Posterior vena cava (tissue), 2 donors: ENCODE measurements at places on chromosomes 3 and 15.
A peak's percentile ranks its signal among the peaks of the same experiment; 100 is the strongest.

DNA sequence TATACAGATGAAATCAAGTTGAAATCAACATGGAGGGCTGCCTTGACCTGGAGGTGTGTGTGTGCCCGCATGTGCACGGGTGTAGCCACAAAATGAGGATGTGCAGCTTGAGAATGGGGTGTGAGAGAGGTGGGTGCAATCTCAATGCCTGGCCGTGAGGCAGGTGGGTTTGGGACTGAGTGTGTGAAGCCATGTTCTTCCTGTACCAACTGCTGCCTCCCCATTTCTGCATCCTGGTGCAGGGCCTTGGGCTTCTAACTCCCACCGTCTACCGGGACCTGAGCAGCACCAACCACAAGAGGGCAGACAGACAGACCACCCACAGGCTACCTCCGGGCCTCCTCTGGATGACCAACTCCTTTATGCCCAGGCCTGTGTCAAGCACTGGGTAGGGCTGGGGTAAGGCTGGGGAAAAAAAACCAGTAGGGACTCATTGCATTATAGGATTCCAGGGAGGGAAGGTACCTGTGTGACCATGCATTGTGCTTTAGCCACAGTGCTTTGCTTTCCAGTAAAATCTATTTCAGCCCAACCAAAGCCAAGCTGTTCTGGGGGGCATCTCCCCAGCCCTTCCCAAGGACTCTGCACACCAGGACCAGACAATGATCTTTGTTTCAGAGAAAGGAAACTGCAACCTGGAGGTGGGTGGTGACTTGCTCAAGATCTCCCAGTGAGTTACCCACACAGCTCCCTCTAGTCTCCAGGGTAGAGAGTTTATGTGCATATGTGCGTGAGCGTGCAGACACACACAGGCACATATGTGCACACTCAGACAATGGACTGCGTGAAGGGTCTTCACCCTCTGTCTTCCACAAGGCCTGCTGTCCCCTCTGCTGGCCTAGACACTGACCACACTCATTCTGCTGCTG, 162.2 kb upstream of the TLE3 start:
- no peak for DNase-seq

GRCh38 chr3:53101956-53102355, 28.3 kb downstream of the RFT1 start:
- peak; percentile 68 for DNase-seq

DNA sequence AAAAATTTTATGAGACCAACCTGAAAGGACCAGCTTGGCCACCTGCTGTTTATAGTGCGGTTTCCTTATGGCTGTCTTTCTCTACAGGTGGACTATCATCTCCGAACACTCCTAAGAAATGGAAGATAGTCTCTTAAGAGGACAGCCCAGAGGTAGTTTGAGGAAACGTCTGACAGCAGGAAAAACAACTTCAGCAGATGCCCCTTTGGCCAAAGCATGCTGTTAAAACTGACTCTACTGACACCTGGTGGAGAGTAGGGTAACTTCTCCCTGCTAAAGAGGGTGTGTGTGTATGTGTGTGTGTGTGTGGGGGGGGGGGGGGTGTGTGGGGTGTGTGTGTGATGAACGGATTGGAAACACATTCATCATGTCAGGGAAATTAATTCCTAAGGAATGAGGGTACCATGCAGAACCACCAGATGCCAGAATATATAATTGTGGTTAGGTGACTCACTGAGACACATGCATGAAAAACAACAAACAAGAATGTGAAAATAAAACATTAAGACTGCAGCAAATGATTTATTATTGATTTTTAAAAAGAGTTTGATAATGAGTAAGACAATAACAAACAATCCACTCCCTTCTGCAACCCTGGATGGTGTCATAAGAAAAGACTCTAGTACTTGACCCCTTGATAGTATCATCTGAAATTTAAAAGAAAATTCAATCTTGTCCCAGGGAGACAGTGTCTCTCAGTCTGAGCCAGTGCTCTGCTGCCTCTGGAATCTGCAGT, 256.5 kb downstream of the THRB start:
- DNase-seq: no peak

GRCh38 chr3:48832684-48833083, 15.0 kb downstream of the PRKAR2A start:
- no peak for DNase-seq

DNA sequence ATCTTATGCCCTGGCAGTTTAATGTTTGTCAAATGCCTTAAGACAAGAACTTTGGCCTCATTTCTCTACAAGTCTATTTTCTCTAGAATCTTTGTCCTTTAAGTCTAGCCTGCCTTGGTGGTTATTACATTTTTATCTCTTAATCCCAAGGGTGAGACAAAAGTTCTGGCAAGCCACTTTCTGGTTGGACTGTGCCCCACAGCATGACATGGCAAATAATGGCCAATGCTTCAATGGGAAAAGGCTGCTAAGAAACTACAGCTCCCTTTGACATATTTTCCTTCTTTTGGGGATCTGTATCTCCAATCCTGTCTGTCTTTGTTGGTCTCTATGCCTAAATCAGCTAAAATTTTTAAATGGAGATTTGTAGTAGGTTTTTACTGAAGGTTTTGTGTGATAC, 181.6 kb upstream of the MBNL1 start:
- DNase-seq: no peak

- DNase-seq: no peak
Measured at GRCh38 chr3:35654476-35654875, 15.2 kb downstream of the ARPP21 start.

DNA sequence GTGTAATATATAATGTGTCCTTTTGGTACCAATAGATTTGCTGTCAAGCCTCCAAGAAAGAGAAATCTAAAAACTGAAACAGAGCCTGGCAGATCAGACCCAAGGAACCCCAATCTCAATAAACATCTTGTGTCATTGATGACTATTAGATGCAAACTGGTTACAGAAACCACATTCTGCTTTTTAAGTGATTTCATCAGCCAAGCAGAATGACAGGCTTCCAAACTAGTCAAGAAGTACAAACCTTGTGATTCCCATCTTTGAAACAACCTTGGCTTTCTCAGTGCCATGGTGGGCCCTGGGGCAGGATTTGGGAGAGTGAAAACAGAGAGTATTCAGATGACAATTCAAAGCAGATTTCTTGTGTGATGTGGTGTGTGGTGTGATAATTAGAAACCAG, 45.6 kb upstream of the STRIT1 start:
- no peak for DNase-seq

DNA sequence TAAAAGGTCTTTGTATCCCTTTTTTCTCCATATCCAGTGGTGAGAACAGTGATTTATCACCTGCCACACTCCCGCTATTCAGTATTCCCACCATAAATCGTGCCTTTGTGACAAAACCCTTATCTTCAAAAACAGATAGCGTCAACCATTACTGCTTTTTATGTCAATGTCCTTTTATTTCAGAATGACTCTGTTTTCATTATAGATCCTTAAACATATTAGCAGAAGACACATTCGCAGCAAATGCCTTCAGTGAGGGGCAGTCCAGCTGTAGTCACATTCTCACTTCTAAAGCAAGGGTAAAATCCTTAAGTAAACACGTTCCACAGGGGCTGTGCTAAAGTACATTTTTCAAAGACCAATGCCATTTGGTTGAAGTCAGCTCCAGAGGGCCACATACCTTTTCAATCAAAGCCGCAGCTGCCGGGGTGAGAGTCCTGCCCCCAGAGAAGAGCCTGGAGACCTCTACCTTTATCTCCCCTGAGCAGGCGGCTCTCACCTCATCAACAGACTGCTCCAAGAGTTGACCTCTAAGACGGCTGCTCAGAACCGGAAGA, 53.4 kb downstream of the PDZRN3 start:
- no peak for DNase-seq

GRCh38 chr3:105869861-105870755, 1.3 kb upstream of the CBLB start:
- DNase-seq: no peak

DNA sequence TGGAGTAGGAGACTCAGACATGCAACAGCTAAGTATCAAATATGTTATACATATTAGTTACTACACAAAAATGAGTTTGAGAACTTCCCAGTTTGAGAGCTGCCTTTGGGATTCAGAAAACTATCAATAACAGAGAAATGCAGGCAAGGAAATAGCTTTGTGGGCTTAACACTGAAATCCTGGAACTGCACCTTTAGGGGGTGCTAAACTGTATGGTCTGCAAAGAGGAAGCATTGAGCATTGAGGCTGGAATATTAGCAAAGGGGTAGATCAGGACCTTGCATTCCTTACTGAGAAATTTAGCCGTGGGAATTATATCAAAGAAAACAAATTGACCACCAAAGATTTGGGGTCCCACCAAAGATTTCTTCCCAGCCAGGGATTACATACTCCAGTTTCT, 580.0 kb downstream of the ZNF385D start:
- DNase-seq: no peak

GRCh38 chr3:103295974-103296570, 861.3 kb downstream of the ZPLD1 start:
- DNase-seq: no peak

GRCh38 chr3:144409319-144409718, 437.7 kb downstream of the DIPK2A start:
- no peak for DNase-seq

DNA sequence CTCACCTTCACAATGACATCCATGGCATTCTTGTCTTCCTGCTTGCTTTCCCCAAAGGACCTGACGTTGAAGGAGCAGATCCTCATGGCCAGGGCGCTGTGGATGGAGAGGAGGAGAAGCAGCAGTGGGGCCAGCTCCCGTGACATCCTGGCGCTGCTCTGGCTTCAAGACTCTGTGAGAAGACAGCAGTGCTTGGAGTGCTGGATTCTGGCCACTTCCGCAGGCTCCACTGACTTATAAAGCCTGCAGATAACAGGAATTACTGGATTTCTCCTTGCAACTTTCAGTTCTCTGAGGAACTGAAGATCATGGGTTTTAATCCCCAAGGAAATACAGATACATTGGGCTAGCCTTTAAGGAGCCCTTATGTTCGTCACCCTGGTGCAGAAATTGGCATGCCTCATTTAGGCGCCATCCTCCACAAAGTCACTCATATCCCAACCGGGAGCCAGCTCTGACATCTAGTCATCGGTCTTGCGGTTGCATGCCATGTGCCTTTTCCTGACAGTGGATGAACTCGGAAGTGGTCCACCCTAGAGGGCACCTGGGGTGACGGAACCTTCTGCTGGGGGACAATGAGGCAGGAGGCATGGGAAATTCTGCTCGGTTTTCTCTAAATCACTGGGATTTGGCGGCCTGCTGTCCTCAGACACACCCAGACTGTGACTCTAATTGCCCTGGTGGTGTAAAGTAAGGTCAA, at the start of gene DNASE1L3:
Gene DNASE1L3, minus strand, starts transcription at position 212 of the 700 bp plus-strand sequence. Its CDS starts 66 bp downstream, at position 146.
- DNase-seq: peak; percentile 85

GRCh38 chr3:192943393-192943792, 25.7 kb upstream of the MB21D2 start:
- no peak for DNase-seq

- no peak for DNase-seq
Measured at GRCh38 chr15:101181349-101181748, 70.5 kb downstream of the CHSY1 start.

DNA sequence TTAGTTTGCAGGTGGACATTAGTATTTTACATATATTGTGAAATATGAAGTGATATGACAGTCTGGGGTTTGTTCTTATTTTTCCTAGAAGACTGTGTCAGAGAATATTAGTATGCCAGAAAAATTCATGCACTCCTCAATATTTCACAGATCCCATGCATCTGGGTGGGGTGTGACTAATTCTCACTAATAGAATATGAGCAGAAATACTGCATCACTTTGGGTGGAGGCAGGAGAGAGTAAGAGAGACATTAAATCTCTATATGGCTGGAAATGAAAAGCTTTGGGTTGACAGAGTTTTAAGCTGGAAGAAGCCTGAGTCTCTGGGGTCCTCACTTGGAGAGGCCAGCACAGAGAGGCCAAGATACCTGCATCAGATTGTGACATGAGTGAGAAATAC, 101.3 kb upstream of the DPH6 start:
- DNase-seq: no peak

- no peak for DNase-seq
Measured at GRCh38 chr3:151863611-151864010, 9.8 kb upstream of the SUCNR1 start.

DNA sequence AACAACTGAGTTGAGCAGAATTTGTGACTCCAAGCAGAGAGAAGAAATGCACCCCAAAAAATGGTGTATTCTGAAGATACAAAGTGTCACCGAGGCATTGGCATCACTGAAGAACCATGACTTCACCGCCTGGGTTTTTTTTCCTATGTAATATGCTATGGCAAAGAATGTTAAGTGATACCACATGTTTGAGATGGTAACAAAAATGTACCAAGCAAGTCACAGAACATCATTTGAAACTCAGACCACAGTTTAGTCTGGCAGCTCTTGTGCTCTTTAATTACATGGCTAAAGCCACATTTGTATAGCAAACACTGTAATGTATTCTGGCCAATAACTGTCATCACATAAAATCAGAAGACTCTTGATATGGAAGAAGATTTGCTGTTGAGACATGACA, 323.5 kb downstream of the ULK4 start:
- no peak for DNase-seq

GRCh38 chr15:47136236-47136635, 581.1 kb upstream of the SEMA6D start:
- no peak for DNase-seq

- no peak for DNase-seq
Measured at GRCh38 chr3:13051066-13051465, 22.2 kb downstream of the IQSEC1 start.
